NCI-H2081 treated with DMSO at 0.1 percent for 48 hours (cell line): ENCODE measurements at places on chromosomes 1 and 21.

DNA sequence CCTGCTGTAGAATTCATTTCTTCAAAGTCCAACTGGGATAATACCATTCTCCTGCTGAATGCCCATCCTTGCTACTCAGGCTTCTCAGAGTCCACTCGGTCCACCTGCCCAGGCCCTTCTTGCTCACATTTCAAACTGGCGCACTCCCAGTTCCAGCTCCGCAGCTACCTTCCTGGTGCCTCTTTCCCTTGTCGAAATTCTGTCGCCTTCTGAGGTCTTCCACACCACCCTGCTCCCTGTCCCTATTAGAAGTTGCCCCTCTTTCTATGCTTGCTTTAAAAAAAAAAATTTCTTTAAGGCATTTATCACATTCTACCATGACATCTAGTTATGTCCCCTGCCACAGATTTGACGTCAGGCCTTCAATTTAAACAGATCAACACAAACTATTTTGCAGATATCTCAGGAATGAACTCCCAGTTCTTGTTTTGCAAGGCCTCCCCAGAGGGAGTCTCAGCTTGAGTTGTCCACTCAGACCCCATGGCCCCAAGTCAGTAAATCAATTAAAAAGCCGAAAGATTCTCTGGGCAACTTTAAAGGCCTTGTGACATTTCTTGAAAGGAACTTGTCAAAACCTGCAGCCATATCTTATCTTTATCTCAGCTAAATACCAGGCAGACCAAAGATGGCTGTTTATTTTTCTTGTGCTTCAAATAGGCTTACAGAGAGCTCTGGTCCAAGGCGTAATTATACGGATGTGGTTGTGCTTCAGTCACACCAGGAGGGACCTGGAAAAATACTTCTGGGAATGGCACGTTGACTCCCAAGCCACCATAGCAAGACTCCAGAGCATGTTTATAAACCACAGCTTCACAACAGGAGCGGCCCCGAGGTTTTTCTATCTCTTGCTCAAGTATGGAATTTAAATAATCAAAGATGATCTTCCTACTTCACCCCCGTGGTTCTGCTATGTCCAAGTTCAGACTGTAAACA lies 2.2 kb downstream of the FAM89A start:
- DNase-seq, result no peak

- DNase-seq, result no peak
Measured at GRCh38 chr1:36763771-36764170, 270.5 kb downstream of the GRIK3 start.

GRCh38 chr1:5993556-5994491 lies 1.6 kb upstream of the NPHP4 start:
- DNase-seq, result no peak

DNA sequence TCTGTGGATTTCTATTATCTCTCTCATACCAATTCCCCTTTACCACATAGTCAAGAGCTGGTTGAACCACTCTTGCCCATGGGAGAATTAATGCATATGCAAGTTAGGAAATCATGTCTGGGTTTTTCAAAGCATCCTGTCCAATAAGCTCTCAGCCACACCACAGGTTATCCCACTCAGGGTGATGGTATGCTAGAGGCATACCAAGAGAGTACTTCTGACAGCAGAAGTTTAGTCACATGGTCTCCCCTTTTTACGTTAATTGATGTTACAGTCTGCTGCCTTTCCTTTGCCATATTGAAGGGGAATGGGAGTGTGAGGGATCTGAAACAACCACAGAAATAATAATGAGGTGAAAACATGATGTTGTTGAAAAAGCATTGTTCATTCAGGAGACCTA lies 135.8 kb upstream of the PBX1 start:
- DNase-seq, result no peak

- DNase-seq, result no peak
Measured at GRCh38 chr1:53332186-53332564, 4.3 kb upstream of the LRP8 start.

DNA sequence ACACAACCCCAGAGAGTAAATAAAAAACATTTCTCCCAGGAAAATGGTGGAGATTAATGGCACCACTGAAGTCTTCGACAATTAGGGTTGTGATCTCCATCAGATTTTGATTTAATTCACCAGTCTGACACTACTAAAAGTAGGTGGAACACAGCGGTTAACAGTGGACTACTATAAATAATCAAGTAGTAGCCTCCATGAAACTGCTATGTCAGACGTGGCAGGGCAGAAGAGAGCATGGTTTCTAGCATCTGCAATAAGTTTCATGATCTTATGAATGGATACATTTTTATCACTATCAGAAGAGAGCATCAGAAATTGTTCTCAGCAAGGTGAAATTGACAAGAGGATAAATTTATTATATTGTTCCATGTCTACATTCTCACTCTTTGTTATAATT lies 1706.6 kb downstream of the MRPL39 start:
- DNase-seq, result no peak

DNA sequence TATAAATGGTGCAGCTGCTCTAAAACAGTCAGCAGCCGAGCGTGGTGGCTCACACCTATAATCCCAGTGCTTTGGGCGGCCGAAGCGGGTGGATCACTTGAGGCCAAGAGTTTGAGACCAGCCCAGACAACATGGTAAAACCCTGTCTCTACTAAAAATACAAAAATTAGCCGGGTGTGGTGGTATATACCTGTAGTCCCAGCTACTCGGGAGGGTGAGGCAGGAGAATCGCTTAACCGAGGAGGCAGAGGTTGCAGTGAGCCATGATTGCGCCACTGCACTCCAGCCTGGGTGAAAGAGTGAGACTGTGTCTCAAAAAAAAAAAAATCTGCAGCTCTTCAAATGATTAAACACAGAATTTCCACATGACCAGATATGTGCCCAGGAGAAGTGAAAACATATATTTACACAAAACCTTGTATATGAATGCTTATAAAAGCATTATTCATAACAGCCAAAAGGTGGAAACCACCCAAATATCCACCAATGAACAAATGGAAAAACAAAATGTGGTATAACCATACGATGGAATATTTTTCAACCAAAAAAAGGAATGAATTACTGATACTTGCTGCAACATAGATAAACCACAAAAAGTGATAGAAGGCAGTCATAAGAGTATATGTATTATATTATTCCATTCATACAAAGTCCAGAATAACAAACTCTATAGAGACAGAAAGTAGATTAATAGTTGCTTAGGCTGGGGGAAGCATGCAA lies 14.1 kb downstream of the EPS15 start:
- no peak for DNase-seq
